Sigmoid colon (tissue), 7 donors: ENCODE measurements at places on chromosomes 13 and 19. TPM values are rescaled to one million over a fixed set of nuclear protein-coding genes. Genes with fewer than 3 reads are reported as not detected.

DNA sequence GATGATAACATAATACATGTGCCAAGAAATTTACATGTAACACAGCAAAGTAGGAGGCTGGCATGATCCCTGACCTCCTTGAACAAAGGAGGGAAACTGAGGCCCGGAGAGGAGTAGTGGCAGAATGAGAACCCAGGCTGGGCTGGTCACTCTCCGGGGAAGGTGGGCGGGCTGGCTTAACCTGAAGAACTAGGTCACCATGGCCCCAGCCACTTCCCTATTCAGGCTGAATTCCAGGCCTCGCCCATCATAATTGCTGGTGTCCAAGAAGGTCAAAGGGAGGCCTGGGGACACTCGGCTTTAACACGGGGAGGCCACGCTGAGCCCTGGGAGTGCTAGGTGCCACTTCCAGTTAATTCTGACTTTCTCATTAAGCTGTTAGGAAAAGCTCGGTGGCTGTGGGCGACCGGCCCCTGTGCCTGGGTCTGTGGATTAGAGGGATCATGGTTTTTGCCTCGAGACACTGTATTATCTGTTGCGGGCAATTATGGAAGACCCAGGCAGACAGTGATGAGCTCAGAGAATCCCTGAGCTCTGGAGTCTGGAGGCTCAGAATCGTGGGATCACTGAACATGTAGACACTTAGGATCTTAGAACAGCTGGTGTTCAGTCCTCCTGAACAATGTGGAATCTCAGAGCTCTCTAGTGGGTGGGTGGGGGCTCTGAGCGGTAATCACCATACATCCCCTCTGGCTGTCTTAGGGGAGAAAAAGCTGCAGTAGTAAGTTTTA, 5.0 kb upstream of the TINCR start:
- DNase-seq = no peak

GRCh38 chr13:111116856-111117255, 1.7 kb downstream of the ARHGEF7 start:
- no peak for DNase-seq

GRCh38 chr19:8110931-8111330, 38.5 kb downstream of the FBN3 start:
- no peak for DNase-seq

PPAN gene
- 58.7 TPM for polyA plus RNA-seq
